ENCODE measurements at places on chromosomes 12 and 14.

- DNase-seq = no peak
These were observed 7.8 kb downstream of the LRRC10 start for GRCh38 chr12:69602954-69603353.

- no peak for DNase-seq
These were observed 20.4 kb upstream of the TMEM229B start for GRCh38 chr14:67508956-67509355.

- no peak for DNase-seq
These were observed at the start of gene ADGRD1 for GRCh38 chr12:130953771-130954543. ADGRD1 (plus strand) TSS chr12:130953907; CDS start chr12:130954466, 559 bp downstream.

DNA sequence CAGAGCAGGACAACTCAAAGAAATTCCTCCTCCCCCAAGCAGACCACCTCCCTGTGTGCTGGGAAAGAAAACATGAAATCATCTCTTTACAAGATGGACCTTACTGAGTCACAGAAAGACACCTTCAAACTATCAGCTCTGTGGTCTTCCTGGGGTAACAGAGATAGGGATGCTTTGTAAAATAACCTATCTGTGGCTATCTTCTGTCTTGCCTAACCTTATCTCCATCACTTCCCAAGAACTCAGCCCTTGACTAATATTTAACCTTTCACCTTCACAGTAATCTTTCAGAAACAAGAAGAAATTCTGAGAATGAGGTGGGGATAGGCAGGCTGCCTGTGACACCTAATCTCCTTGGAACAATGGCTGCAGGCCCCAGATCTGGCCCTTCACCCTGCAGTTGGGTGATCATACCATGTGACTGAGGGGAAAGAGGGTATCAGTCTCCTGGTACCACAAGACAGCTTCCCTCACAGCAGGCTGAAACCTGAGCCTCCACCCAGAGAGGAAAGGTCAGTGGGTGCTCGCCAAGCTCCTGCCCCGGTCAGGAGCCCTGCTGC is 27.4 kb upstream of the CEBPE start:
- no peak for DNase-seq

- no peak for DNase-seq
These were observed 88.9 kb downstream of the PTGER2 start for GRCh38 chr14:52402812-52403526.

- no peak for DNase-seq
These were observed 14.0 kb downstream of the CRY1 start for GRCh38 chr12:107079172-107080011.

DNA sequence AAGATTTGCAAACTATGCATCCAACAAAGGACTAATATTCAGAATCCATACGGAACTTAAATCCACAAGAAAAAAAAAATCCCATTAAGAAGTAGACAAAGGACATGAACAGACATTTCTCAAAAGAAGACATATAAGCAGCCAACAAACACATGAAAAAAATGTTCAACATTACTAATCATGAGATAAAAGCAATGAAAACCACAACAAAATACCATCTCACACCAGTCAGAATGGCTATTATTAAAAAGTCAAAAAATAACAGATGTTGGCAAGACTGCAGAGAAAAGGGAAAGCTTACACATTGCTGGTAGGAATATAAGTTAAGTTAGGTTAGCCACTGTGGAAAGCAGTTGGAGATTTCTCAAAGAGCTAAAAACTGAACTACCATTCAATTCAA is 16.2 kb downstream of the CDK17 start:
- DNase-seq = no peak

All from stimulated activated CD8-positive, alpha-beta memory T cell treated with anti-CD3 and anti-CD28 coated beads, Interleukin-15, amount 100 ng/mL, for 24 hours (primary cell).